ENCODE measurements at places on chromosomes 16 and 17.
A peak's percentile ranks its signal among the peaks of the same experiment; 100 is the strongest.

DNA sequence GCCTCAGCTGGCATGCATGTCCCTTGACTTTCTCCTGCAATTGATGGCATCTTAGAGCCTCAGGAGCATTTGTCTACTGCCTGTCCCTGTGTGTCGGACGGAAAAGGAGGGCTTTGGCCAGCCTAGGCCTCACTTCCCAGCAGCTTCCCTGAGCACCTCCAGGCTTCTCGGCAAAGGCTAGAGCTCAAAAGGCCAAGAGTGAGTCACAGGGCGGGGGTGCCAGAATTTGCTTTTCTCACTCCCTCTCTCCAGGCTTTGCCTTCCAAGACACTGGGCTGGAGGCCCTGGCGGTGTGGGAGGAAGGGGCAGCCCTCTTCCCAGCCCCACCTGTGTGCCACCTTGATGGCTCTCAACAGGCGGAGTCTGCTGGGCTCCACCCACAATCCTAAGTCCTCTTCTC is 107.3 kb upstream of the MAF start:
- no peak for DNase-seq

GRCh38 chr17:20281860-20282259 is 185.5 kb downstream of the LGALS9B start:
- DNase-seq, result no peak

DNA sequence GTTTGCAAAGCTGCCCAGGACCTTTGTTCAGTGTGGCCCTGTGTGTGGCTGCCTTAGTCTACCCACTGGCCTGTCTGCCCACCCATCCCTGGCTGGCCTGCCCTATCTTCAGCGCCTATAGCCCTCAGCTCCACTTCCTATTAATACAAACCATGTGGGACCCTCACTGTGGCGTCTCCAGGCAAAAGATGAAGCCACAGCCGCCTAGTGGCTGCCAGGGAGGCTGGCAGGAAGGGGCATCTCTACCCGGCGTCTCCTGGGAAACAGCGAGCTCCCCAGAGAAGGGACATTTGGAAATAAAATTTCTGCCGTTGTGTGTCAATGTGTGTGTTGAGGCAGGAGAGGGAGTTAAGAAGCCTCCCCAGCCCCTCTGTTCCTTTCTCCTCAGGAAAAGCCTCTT is 31.5 kb downstream of the NEUROD2 start:
- no peak for DNase-seq

DNA sequence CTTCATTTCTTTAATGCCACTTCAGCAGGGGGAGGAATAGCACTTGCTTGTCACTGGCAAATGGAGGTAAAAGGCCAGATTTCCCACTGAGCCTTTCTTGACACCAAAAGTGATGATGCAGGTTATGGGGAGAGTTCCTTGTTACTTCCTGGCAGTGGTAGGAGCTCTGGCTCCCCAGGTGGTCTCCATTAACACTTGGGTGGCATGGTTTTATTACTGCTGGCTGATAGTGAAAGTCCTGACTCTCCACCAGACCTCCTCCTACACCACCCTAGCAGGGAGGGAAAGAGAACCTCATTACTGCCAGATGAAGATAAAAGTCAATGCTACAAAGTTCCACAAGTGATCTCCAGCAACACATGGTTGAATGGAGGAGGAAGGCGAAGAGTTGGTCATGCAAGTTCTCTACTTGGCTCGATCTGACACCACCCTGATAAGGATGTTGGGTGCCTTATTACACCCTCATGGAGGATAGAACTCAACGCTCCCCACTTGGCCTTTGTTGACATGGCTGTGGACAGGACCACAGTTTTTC is 152.7 kb upstream of the GNAO1 start:
- no peak for DNase-seq

DNA sequence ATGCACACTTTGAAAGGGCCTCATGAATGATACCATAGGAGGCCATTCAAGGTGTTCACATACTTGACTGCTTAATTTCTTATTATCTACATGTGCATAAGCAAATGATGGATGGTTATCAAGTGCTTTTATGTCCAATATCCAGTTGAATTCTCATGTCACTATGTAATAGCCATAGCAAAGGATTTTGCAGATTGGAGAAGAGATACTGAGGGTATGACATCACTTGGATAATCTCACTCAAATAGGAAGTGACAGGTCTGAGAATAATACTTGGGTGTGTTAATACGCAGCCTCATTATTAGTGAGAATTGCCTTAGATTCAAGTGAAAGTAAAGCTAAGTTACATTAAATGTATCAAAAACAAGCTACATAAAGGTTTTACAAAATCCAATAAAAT is 1208.6 kb downstream of the CDH11 start:
- no peak for DNase-seq

DNA sequence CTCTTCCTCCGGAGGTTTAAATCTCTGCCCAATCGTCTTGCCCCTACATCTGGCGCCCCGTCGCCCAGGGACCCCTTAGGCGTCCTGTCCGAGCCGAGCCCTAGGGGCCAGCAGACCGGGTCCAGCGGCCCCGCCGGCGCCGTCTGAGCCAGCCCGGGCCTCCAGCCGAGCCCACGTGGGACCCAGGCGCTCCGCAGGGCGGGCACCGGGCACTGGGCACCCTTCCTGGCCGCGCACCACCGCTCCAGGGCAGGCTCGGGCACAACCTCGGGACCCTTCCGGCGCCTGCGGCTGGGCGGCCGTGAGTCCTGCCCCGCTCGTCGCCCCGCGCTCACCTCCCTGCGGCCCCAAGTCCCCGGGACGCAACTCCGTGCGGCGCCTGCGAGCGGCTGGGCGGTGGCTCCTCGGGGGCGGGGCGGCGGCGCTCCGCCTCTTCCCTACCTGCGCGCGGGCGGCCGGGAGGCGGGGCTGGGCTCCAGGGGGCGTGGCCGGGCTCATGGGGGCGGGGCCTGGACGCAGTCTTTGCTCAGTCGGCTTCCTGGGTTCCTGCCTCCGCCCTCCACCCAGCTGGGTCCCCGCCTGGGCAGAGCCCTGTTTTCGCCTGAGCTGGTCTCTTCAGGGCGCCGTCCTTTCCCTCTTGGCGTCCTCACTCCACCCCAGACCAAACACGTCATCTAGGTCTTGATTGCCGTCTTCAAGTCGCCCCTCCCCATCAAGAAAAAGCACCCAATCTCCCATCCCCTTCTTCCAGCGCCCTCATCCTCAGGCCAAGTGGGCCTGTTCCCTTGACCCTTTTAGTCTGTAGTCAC is at the start of gene RHBDF2:
TSS of gene RHBDF2 (minus strand) at position 406 of the 809 bp plus-strand sequence. CDS start 19,899 bp downstream, outside the sequence.
- DNase-seq, result peak; percentile 39

- no peak for DNase-seq
Observed at GRCh38 chr16:19666477-19666876, 51.5 kb downstream of the KNOP1 start.

DNA sequence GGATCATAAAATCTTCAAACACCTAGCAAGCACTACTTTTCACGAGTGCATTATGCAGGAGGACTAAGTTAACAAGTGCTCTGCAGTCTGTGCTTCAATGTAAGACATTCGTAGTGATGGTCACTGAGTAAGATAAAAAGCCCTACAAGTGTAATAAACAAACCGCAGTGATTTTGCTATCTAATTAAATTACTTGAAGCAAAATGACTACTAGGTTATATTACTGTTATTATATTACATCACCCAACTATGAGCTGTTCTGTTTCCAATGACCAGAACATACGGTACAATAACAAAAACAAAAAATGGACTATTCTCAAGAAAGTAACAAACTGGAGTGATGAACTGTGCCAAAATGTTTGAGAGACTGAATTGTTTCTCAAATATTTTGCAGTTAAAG is 11.2 kb downstream of the KLHL10 start:
- DNase-seq, result no peak

- no peak for DNase-seq
Observed at GRCh38 chr16:75228143-75228976, 9.6 kb downstream of the CTRB1 start.

GRCh38 chr17:35081638-35082037 is 18.1 kb upstream of the RFFL start:
- no peak for DNase-seq

DNA sequence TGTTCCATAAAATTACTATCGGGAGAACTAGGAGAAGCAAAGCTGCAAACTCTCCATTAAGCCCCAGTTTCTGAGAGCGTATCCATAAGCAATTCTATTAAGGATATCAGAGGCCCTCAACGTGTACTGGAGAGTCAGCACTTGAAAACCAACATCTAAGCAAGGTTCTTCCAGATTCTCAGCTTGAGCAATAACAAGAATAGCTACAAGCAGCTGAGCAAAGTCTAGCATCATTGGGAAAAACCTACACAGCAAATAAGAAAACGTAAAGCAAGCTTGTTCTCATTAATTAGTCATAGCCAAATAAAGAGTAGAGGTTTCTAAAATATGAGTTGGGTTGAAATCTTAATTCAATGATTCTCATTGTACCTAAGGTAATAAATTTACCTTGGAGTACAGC is 26.9 kb upstream of the COX10 start:
- no peak for DNase-seq

DNA sequence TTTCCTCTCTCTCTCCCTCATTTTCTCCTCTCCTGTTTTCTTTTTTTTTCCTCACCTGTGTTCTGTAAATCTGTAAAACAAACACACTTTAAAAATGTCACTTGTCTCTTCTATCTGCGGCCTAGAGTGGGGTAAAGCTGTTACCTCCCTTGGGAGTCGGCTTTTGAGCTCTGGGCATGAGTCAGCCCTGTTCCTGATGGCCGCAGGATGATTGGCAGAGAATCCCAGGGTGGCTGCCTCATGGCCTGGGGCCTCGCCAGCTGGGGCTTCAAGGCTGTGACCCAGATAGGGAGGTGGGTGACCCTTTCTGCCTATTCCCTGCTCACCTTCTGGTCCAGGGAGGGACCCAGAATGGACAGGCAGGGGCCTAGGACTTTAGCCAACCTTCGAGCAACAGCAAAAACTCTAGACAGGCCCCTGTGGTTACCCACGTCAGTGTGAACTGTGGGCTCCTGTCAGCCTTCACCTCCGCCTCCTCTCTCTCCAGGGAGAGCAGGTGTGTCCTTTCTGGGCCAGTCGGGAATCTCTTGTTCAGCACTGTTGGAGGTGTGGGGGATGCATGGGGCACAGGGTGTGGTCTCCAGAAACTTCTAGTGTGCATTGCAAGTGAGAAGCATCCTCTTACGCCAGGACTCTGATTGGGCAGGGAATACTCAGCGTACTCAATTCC is 87.4 kb downstream of the RAP1GAP2 start:
- DNase-seq, result no peak

DNA sequence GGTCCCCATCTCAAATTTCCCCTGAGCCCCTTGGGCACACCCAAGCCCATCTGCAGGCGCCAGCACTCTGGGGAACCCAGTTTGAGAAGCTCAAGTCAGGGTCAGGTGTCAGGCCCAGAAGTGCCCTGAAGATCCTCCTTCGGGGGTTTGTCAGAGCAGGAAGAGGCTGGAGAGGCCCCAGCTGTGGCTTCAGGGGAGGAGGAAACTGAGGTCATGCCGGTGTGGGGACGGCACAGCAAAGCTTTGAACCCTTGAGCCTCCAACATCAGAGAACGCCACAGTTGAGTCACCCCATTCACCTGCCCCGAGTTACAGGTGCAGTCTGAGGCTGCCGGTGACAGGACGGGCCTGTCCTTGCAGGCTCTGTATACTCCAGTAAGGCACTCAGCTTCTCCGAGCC is 140.2 kb upstream of the CIBAR2 start:
- no peak for DNase-seq

DNA sequence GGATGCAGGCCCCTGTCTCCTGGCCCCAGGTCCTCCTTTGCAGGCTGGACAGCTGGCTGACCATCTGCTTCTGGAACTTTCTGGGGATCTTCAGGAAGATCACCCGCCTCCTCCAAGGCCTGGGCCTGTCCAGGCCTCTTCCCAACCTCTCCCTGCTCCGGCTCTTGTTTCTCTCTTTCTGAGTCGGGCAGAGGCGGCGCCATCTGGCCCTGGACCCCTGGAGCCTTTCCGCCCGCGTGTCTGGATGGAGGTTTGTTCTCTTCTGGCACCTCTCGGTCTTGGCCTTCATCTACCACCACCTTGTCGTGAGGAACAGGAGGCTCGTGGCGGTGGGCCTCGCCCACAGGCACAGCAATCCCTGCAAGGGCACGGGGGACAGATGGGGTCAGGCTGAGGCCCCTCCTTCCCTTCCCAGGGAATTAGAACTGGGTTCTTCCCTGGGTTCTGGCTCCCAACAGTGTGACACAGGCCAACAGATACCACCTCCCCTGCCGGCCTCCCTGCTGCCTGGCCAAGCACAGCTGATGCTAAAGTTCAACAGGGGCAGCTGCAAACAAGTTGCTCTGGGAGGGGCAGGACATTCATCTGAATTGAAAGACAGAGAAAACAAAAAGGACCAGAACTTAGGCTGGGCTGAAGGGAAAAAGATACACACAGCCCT is 13.3 kb downstream of the NDUFAF8 start:
- no peak for DNase-seq

DNA sequence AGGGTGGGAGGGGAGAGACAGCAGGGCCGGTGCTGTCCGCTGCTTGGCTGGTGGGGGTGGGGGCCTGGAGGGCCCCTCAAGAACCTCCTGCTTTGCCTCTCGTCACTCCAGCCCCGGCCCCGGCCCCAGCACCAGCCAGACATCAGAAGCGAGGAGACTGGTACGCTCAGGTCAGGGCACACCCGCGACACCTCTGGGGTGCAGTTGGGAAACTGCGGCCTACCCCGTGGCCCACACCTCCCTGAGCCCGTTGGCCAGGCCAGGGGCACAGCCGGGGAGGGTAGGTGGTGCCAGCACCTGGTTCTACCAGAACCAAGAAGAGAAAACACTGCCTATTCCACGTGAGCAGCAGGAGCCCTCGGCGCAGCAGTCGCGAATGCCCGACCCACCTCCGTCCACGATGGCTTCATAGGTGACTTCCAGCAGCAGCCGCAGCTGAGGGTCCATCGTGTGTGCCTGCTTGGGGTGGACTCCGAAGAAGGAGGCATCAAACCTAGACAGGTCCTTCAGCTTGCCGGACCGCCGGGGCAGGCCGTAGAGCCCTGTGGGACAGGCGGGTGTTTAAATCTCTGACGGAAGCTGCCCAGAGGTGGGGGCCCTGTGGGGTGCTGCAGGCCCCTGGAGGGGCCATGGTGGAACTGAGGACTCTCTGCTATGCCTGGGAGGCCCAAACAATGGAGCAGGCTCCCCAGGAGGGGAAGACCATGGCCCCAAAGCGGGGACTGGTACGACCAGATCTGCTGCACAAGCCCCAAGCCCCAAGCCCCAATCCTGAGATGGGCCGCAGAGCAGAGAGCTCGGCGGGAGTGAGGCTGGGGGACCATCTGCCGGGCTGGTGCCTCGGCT is 2.9 kb downstream of the FASN start:
- no peak for DNase-seq

- no peak for DNase-seq
Observed at GRCh38 chr17:57697891-57698711, 47.0 kb downstream of the CCDC182 start.

DNA sequence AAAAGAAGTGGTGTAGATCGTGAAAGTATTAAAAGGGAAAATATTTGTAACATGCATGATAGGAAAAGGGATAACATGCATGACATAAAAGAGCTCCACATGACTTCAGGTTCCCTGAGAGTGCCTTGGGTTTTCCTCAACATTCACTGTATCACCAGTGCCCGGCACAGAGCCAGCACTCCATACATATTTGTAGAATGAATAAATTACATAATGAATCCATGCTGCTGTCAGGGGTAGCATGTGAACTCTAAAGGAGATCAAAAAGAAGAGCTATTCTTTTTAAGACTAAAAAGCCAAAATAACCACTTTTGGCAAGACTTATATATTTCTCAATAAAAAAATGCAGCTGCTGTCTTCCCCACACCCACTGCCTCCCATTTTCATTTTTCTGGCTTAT is 2.7 kb upstream of the ZNF594 start:
- no peak for DNase-seq
